ENCODE measurements at places on chromosomes 1 and 21.

DNA sequence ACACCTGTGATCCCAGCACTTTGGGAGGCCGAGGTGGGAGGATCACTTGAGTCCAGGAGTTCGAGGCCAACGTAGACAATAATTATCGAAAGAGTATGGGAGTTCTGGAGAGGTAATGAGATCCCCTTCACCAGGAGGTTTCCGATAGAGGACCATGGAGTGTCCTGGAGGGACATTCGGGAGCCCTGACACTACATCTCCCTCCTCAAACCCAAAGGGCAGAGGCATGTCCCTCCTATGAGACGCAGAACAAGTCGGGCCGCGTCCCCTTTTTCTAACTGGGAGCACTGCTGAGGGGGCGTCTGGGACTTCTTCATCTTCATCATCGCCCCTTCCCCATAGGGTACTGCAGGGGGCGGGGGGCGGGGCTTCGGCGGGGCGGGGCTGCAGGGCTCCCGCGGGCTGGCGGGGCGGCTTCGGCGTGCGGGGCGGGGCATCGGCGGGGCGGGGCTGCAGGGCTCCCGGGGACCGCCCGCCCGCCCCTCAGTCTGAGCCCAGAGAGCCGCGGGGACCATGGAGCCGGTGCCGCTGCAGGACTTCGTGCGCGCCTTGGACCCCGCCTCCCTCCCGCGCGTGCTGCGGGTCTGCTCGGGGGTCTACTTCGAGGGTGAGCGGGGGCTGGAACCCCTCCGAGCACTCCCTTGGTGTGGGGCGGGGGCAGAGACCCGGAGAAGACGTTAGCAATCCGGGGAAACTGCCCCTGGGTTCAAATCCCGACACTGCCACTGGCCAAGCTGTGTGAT lies at the start of gene THEMIS2:
Gene THEMIS2 (plus strand): TSS at position 486 of the 743 bp plus-strand sequence. CDS start 28 bp downstream, at position 514.
- DNase-seq: peak; percentile 82

GRCh38 chr1:17563494-17564281 lies 24.2 kb downstream of the ARHGEF10L start:
- no peak for DNase-seq

DNA sequence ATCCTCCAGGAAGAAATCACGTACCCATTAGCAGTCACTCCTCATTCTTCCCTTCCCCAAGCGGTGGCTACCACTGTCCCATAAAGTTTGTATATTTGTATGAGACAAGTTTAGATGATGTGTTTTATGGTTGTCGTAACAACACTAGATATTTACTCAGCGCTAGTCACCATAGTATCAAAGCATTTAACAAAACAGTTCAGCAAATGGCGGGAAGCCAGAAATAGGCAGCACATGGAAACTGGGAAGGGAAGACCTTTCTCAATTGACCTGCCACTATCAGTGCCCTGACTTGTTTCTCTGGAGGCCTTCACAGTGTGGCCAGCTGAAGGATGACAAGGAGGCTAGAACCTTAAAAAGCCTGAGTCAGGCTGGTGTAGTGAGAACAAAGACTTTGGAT lies 31.1 kb downstream of the CNST start:
- DNase-seq: no peak

- no peak for DNase-seq
These were observed 1052.8 kb downstream of the TTLL7 start for GRCh38 chr1:82946096-82946605.

- no peak for DNase-seq
These were observed 84.1 kb upstream of the LBR start for GRCh38 chr1:225511828-225512381.

DNA sequence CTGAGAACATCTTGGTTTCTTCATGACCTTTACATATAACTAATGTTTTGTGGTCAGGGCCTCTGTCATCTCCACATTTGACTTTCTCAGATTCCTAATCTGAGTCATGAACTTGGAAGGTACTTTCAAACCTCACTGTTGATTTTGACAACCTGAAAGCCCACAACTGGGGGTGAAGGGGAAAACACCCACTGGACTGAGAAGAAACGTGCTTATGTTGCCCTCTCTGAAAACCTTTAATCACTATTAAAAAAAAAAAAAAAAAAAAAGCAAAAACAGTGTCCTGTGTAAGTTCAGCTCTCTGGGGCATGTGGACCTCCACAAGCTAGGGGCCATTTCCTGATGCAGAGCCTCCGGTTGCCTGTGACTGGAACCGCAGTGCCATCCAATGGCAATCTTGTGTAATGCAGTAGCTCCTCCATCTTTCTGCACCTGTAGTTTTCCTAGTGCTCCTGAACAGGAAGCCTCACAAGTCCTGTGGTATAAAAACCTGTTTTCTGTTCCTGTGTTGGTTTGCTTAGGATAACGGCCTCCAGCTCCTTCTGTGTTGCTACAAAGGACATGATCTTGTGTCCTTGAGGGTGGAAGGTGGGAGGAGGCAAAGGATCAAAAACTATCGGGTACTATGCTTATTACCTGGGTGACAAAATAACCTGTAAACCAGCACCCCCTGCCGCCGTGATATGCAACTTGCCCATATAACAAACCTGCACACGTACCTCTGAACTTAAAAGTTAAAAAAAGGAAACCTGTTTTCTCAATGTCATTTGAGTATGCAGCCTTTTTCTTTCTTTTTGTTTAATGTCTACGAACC lies 124.5 kb downstream of the ZNF648 start:
- DNase-seq: peak; percentile 75

DNA sequence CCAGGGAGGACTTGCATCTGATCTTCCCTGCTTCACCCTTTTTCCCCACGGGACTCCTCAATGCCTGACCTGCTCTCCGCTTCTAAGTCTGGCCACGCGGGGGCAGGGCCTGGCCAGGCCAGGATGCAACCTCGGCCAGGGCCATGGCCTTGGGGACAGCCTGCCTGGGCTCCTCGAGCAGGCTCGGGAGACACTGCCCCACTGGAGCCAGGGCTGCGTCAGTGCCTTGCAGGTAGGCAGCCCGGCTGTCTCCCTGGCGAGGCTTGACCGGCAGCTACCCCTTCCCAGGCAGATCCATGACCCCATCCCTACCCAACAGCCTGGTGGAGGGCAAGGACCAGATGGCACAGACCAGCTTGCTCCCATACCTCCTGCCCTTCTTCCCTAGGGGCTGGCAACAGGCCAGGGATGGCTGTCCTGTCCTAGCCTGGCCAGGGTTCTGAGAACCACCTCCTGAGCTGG lies 2.7 kb upstream of the PRDM16 start:
- peak; percentile 20 for DNase-seq

- DNase-seq: no peak
These were observed 104.0 kb downstream of the ZNF281 start for GRCh38 chr1:200305806-200306205.

DNA sequence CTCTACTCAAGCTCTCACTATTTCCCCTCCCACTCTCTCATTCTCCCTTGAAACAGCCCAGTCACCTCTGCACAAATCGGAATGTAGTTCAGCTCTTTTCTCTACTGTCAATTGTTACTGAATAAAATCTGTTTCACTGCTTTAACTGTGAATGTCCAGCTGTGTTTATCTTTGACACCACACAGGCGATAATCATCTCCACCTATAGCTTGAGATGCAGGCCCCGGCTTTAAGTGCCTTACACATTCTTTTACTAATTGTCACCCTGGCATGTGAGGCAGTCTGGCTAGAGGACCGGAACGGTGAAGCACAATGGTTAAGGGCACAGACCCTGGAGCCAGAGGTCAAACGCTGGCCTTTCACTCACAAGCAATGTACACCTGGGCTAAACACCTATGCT lies 122.8 kb upstream of the C8B start:
- DNase-seq: no peak

DNA sequence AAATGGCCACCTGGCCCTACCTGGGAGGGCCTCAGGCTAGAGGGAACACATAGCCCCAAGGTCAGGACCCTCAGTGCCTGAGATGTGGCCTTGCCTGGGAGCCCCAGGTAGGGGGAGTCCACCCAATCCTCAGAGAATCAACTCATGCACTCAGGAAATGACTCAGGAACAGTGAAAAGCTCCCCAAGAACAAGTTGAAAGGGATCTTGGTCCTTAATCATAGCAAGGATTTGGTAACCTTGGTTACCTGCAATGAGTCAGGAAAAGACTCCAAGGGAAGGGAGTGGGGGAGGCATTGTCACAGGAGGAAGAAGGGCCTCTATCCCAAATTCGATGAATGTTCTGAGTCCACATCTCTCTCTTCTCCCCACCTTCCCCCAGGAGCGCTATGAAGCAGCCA lies 17.0 kb downstream of the MAP7D1 start:
- DNase-seq: no peak

DNA sequence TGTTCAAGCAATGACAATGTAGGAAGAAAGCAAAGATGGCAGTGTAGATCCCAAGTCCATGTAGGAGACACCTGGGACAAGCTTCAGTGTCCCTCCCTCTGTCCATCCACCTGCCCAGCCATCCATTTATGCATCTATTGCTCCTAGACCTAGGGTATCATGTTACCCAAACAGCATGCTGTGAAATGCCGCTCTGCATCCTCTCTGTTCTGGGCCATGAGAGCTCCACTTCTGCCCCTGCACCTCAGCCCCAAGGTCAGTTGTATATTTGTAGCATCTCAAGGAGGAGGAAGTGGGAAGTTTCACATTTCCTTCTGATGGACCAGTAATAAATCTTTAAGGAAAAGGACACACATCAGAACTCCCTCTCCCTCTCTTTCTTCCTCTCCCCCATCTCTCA lies 27.9 kb upstream of the TSPEAR start:
- no peak for DNase-seq

DNA sequence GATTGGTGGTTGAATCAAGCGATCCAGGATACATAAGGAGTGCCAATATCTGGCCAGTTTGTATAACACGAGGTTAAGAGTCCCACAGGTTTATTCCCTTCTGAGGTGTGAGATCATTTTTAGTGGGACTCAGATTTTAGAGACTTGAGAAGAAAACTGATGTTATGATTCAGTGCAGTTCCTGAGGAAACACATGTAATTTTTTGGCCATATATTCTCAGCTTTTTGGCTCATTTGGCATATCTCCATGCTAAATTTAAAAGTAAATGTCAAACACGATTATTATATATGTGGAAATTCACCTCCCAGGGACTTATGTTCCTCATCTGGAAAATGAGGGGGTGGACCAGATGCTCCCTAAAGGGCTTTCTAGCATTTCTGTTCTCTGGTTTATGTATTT lies 39.2 kb upstream of the SERBP1 start:
- DNase-seq: no peak

DNA sequence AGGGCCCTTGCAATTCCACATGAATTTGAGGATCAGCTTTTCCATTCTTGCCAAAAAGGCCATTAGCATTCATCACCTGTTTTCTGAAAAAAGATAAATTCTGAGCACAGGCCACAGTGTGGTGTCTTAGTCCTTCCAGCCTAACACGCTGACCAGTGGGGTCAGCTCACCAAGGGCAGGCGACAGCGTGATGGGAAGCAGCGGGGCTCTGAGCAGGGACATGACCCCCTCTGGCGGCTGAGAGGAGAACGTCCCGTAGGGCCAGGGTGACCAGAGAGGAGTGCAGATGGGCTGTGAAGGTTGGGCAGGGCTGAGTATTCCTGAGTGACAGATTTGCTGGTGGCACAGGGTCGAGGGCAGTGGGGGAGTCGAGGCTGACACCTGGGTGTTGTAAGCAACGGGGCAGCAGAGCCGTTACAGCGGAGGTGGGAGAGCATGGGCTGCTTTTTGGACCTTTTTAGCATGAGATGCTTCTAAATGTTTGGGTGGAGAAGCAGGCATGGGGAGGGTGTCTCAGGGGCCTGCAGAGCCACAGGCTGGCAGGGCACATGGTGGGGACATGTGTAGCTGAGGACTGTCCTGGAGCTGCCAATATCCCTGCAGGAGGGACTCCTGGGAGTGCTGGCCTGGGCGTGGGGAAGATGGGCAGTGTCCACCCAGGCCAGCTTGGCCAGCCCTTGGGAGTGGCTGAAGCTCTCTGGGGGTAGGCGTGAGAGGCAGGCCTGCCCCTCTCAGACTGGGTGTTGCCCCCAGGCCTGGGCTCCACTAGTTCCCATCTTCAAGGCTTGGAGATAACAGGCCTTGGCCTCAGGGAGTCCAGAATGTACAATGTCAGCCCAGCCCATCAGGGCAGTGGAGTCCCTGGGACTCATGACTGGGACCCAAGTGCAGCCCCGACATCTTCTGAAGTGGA lies 8.6 kb upstream of the CALML6 start:
- peak; percentile 79 for DNase-seq

GRCh38 chr1:166432655-166433054 lies 265.9 kb upstream of the FAM78B start:
- no peak for DNase-seq

DNA sequence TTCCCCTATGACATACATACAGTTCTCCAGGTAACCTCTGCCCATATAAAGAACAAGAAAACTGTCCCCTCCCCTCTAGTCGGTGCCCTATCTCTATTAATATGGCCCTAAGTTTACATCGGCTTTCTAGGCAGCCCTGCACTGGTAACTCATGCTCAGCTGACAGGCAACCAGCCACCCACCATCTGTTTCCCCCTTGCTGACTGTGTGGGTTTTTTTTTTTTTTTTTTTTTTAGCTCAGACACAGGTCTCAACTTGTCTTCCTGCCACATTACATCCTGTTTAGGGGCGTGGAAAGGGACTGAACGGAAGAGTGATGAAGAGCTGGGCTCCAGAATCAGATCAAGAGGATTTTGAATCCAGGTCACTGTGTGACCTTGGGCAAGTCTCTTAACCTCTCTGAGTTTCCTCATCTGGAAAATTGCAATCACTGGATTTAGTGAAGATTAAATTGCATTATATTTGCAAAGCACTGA lies 14.0 kb downstream of the LAPTM5 start:
- DNase-seq: no peak

DNA sequence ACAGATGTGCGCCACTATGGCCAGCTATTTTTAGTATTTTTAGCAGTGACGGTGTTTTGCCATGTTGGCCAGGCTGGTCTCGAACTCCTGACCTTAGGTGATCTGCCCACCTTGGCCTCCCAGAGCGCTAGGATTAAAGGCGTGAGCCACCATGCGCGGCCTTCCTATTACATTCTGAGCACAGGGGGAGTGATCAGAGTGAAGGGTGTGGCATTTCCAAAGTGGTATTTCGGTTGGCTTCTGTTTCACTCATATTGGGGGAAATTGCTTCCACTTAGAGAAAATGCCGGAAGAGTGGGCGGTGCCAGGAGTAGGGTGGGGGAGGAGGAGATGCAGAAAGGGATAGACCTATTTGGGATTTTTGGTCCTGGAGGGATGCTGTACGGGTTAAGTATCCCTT lies 4.3 kb downstream of the PIK3CD start:
- no peak for DNase-seq

DNA sequence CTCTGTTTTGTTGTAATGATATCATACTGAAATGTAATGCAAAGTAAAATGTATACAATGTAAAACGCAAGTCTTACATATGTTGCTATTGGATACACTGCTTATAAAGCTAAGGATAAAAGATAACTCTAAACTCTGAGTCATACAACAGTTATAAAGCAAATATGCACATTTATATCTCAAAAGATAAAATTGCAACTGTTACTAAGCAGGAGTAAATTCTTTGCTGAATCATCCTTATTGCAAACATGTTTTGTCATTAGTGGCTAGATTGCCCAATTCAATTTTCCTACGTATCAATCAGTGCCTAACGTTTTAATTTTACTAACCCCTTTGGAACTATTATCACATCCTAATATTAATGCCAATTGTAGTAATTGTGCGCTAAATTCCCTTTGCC lies 762.9 kb downstream of the LTN1 start:
- no peak for DNase-seq
